Eye (tissue), 1 donor: ENCODE measurements at places on chromosomes 3 and 15.

- peak; percentile 16 for DNase-seq
These were observed 10.9 kb downstream of the RMDN3 start for GRCh38 chr15:40743921-40744814.

- no peak for DNase-seq
These were observed 181.2 kb downstream of the WNT5A start for GRCh38 chr3:55305696-55306485.

- DNase-seq = no peak
These were observed 300.9 kb downstream of the PYDC2 start for GRCh38 chr3:191761906-191762305.

- no peak for DNase-seq
These were observed 127.1 kb downstream of the FMN1 start for GRCh38 chr15:33067456-33067855.

- DNase-seq = no peak
These were observed 262.1 kb upstream of the TGFBR2 start for GRCh38 chr3:30344288-30344687.

DNA sequence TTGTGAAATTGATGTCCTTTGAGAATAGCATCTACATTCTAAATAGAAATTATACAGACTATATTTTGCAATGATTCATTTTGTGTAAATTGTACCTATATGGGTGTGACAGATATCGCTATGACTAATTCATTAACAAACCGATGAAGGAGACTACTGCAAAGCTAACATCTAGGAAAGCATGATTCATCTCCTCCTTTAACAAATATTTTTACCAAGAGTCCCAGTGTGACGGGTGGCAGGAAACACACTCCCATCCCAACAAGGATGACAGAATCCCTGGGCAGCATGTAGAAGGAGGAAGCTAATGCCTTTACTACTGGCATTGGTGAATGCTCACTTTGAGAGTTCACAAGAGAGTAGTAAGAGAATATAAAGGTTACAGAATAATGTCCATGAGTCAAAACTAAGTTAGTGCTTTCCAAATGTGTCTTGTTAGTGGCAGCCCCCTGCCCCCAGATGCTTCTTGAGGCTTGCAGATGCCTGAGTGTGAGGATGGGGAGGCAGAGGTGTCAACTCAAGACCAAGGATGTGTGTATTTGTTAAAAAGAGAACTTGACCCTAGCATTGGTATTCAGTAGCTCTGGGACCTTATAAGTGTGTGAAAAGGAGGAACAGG is 180.6 kb downstream of the FMN1 start:
- no peak for DNase-seq

- DNase-seq = no peak
These were observed 85.9 kb upstream of the PLXNA1 start for GRCh38 chr3:126896968-126897367.

DNA sequence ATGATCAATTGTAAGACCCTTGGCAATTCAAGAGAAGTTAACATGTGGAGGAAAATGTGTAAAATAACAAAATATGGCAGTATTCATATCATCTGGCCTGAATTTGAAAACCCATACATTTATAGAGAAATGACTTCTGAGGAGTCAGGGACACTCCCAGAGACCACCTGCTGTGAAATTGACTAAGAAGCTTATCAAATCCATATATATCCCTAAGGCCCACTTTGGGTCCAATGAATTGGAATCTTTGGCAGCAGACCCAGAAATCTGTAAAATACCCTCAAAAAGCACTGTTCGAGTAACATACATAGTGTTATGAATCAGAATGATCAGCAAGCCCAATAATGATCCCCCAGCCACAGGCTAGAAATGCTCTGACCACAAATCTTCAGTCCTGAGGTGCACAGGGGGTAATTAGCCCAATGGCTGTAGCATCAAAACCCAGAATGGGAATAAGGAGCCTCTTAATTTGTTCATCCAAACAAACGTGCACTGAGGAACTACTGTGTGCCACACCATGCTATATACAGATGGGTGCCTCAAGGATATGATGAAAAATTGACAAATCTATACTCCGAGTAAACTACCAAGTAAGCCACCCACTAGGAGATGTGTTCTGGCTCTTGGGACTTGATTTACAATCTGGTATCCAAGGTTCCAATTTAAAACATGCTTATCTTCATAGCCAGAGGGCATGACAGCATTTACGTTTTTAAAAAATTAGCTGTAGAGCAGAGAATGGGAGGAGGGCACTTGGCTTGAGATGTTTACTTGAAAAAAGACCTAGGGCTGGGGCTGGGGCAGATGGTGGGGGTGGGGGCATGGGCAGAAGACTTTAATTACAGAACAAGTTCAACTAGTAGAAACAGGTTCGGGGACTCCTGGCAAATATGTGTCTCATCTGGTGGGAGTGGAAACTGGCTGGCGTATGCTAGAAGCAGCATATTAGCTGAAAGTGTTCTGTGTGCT is 9.1 kb upstream of the ARHGEF3 start:
- DNase-seq = no peak

DNA sequence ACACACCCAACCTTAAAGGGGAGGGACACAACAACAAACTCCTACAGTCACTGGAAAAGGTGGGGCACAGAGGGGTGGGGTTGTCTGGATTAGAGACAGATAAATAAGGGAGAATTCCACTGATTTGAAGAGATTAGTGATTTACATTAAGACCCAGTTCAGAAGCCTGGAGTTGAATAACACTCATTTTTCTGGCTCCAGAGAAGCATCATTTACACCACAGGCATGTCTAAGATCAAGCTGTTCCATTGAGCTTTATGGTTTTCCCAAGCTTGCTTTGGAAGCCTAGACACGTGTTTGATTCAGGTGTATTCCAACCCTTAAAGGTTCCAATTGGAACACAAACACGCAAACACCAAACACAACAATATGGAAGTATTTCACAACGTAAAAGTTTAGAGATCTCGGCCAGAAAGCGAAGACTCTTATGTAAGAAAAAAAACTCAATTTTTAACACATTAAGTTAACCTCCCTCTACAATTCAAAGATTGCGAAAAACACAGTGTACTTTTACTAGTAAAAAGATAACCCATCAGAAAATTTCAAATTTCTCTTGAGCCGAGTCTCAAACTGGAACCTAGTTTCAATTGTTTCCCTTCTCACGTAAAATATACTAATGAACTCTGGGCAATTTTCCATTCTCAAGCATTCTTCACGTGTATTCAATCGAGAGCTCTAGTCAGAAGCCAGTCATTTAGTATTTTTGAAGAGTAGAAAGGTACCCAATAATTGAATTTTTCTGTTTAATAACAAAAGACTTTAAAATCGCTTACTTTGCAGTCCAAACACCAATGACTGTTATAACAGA is 2.1 kb downstream of the TRA2B start:
- peak; percentile 69 for DNase-seq

GRCh38 chr15:70463453-70463834 is 299.9 kb downstream of the UACA start:
- DNase-seq = no peak

- no peak for DNase-seq
These were observed 149.9 kb downstream of the SST start for GRCh38 chr3:187520027-187520945.

- no peak for DNase-seq
These were observed 45.5 kb downstream of the COL8A1 start for GRCh38 chr3:99683876-99684275.

- no peak for DNase-seq
These were observed 9.6 kb downstream of the CLPX start for GRCh38 chr15:65175511-65175910.

DNA sequence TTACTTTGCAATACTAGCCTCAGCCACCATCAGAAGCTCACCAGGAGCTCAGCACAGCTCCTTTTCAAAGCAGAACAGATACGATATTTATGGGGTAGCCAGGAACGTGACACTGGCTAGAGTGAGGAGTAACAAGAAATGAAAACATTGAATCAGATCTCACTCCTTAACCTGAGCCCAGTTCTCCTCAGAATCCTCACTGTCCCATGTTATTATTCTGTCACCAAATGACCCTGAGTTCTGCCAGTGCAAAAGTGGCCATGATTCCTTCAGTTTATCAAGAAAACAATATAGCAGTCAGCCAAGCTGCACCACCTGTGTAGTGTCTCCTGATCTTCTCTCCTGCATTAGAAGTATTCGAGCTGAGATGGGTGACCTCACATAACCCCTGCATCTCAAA is 956.7 kb downstream of the TUSC7 start:
- DNase-seq = no peak

GRCh38 chr15:58249646-58250312 is 111.6 kb downstream of the AQP9 start:
- DNase-seq = no peak
